ENCODE measurements at places on chromosomes 12 and 14. TPM values are rescaled to one million over a fixed set of nuclear protein-coding genes. Genes with fewer than 3 reads are reported as not detected.

Gene ANGEL1
- 9.7 TPM for total RNA-seq

Gene RHOJ
- 3.8 TPM for total RNA-seq

Gene GPX2
- total RNA-seq: not detected

Gene TOX4
- total RNA-seq: 37.6 TPM

Gene SYCP3
- total RNA-seq: 0.88 TPM

Gene ABCD4
- 38.7 TPM for total RNA-seq

Gene IFI27L1
- total RNA-seq: 11.5 TPM

Gene KLRD1
- total RNA-seq: 0.36 TPM

Gene CCDC184
- total RNA-seq: under 0.01 TPM

Gene SLC10A1
- total RNA-seq: not detected

Gene KRT2
- total RNA-seq: not detected

Gene MAX
- 66.6 TPM for total RNA-seq

Gene ARF3
- 51.9 TPM for total RNA-seq

Gene SOAT2
- not detected for total RNA-seq

Gene TAS2R20
- total RNA-seq: 5.4 TPM

Gene WIF1
- total RNA-seq: not detected

Gene PTGDR
- total RNA-seq: 1.4 TPM

Gene TEX52
- total RNA-seq: not detected

Gene PMCH
- total RNA-seq: not detected

Data from osteoblast (primary cell).